Fibroblast of lung (primary cell): ENCODE measurements at places on chromosomes 13 and 19. TPM values are rescaled to one million over a fixed set of nuclear protein-coding genes. Genes with fewer than 3 reads are reported as not detected.

GRCh38 chr13:59562924-59563323 is 600.8 kb downstream of the DIAPH3 start:
- no peaks in the 10 kb centered on the region for H3K27me3 ChIP-seq
- H3K27ac ChIP-seq = no peak overlapping the region
- DNase-seq = no peak
- no peaks in the 10 kb centered on the region for H3K4me1 ChIP-seq

GRCh38 chr19:40778706-40779284 is 748 bp downstream of the RAB4B start:
- H3K4me1 ChIP-seq = peaks cover 11% of the 10 kb centered on the region
- H3K27me3 ChIP-seq = no peaks in the 10 kb centered on the region
- no peak for DNase-seq

DNA sequence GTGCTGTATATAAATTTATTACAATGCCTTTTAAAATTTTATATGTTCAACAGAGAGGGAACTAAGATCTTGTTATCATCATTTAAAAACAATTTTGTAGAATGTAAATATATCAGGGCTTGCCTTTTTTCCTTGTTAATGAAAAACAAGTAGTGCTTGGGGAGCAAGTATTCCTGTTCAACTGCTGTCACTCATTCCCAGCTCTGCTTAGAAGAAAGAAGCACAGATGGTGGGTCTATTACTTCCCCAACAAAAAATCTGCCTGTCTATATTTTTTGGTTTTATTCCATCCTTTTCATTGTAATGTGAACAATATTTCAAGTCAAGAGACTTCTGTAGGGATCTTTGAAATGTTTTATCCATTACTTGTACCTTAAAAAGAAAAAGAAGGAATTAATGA is 503.9 kb downstream of the GPC5 start:
- H3K4me3 ChIP-seq = no peak overlapping the region
- no peak overlapping the region for H3K27ac ChIP-seq
- no peaks in the 10 kb centered on the region for H3K36me3 ChIP-seq
- no peak for DNase-seq

DNA sequence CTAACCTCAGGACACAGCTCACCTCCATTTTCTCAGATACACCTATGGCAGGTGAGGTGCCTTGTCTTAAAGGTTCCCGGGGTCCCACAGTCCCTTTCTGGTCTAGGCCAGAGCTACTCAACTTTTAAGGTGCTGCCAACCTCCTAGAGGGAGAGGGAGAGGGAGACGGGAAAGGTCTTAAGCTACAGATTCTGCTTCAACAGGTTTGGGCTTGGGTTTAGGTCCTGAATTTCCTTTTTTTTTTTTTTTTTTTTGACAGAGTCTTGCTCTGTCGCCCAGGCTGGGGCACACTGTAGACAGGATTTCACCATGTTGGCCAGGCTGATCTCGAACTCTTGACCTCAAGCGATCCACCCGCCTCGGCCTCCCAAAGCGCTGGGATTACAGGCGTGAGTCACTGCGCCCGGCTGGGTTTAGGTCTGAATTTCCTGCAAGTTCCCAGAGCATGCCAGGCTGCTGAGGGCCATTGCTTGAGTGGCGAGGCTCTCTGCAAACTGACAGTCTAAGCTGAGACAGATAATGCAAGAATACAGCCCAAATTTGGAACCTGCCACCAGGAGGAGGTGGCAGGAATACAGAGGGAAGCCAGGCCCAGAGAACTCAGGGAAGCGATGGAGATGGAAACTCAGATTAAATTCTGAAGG is 7.8 kb upstream of the SYCN start:
- no peak for DNase-seq
- no peak overlapping the region for H3K4me3 ChIP-seq
- H3K27me3 ChIP-seq = peaks cover 3% of the 10 kb centered on the region
- H3K27ac ChIP-seq = no peak overlapping the region

GRCh38 chr19:6223461-6224307 is 56.1 kb downstream of the MLLT1 start:
- H3K27me3 ChIP-seq = no peaks in the 10 kb centered on the region
- no peak overlapping the region for H3K4me3 ChIP-seq
- DNase-seq = no peak
- H3K27ac ChIP-seq = no peak overlapping the region
- H3K36me3 ChIP-seq = peaks cover 17% of the 10 kb centered on the region
- H3K4me1 ChIP-seq = peaks cover 16% of the 10 kb centered on the region

Gene TMEM161A
- total RNA-seq = 21.1 and 23.8 TPM in 2 replicates

Gene ESD
- 97.8 and 118 TPM in 2 replicates for total RNA-seq

Gene ZNF443
- total RNA-seq = 1.8 and 2.3 TPM in 2 replicates

Gene KIR2DL1
- not detected in 2 replicates for total RNA-seq

Gene VSIG10L
- total RNA-seq = 0.26 and 0.33 TPM in 2 replicates
